ENCODE measurements at places on chromosomes 12 and 14.

DNA sequence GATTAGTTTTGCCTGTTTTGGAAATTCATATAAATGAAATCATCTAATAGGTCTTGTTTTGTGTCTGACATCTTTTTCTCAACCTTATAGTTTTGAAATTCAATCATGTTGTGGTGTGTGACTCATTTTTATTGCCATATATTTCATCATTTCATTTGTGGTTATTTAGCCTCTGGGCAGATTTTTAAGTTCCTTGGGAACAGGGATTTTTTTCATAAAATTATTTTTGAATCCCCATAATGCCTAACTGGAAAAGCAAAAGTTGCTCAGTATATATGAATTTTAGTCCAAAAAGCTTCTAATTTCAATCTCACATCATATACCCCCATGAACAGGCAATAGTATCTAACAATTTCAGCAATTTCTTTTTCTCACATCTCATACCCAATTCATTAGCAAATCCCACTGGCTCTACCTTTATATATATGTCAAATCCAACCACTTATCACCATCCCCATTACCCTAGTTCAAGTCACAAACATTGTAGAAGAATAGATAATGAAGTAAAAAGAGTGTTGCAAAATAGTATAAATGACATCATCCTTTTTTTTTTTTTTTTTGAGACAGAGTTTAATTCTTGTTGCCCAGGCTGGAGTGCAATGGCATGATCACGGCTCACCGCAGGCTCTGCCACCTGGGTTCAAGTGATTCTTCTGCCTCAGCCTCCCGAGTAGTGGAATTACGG lies 2.6 kb upstream of the OR6J1 start:
- peak; percentile 58 for DNase-seq

- DNase-seq: no peak
Observed at GRCh38 chr14:55417955-55418354, 6.3 kb upstream of the ATG14 start.

DNA sequence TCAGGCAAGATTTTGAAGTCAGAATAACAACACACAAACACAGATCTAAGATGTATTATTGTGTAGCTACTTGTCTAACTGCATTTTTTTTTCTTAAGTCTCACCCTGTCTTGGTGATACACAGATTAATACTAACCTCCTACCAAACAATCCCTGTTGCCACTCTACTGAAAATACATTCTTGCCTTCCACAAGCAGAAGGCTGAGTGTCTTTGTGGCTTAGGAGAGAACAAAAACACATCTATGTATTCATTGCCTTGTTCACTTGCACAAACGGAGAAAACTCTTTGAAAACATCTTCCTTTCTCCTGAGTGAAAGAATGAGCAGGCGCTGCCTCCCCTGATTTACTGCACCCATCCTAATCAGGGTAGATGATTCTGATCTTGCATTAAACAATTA lies 642.2 kb downstream of the DIO2 start:
- no peak for DNase-seq

- DNase-seq: no peak
Observed at GRCh38 chr14:75835156-75835725, 146.6 kb downstream of the TGFB3 start.

DNA sequence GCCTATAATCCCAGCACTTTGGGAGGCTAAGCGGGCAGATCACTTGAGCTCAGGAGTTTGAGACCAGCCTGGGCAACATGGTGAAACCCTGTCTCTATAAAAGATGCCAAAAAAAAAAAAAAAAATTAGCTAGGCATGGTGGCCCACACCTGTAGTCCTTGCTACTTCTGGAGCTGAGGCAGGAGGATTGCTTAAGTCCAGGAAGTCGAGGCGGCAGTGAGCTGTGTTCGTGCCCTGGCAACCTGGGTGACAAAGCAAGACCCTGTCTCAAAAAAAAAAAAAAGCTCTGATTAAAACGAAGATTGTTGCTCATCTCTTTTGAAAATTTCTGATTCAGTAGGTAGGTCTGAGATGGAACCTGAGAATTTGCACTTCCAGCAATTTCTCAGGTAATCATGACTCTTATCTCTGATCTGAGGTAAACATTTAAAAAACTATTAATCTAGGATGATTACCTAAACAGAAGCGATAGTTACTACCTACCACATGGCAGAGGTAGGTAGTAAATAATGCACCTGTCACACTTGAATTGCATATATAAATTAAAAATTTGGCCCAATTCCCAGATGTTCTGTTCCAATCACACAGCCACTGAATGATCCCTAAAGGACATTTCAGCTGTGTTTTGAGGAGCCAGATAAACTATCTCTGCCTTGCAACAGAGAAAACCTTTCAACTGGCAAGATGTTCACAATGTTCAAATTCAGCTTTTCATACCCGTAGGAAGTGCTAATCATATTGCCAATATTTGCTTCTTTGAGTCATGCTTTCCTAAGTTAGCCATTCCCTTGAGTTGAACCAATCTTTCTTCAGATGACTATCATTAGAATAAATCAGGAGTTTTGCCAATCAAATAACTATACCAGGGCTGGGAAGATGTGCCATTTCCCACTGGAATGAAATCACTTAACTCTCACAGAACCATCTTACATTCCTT lies 4.2 kb upstream of the TEP1 start:
- DNase-seq: no peak

DNA sequence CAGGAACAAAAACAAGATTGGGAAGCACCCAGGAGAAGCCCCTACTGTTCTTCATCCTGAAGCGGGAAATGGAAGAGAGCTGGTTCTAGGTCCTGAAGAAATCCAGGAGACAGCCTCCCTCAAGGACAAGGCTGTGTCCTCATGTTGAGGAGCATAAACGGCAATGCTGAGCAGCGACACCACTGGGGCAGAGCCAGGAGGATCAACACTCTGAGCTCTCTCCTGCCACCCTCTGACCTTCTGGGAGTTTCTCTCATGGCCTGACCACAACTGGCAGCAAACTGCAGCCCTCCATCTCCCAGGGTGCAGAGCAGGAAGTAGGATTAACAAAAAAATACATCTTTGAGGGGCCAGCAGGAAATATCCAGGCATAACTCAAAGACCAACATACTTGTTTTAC lies 1292.2 kb upstream of the TMEM132C start:
- DNase-seq: no peak

DNA sequence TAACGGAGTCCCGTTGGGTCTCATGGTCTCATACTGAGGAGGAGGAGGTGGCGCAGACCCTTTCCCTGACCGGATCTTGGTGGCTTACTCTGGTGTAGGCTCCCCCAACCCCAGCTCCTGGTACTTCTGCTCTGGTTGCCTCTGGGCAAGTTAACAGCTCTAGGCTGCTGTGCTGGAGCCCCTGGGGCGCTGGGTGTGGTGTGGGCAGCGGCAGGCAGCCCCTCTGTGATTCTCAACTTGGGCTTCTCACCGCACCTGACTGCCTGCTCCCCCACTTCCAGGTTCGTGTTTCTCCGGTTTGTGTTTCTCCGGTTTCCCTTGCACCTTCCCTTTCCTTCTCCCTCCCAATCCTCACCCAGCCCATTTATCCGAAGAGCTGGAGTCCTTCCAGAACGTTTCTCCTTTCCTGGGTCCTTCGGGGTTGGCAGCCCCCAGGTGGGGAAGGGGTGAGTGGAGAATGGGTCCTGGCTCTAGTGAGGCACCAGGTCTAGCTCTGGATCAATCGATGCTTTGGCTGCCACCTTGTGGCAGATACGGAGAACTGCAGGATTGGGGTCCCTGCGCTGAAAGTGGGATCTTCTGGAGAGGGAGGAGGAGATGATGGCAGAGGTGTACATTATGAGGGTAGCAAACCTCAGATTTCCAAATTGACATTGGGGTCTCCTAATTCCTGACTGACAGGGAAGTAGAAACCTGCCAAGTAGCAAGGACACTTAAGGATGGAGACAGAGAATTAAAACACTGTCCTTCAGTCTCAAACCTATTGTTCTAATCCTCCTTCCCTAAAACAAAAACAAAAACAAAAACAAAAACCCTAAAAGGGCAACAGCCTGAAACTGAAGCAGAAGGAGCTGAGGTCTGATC lies 8.3 kb downstream of the CISTR start:
- DNase-seq: peak; percentile 37

DNA sequence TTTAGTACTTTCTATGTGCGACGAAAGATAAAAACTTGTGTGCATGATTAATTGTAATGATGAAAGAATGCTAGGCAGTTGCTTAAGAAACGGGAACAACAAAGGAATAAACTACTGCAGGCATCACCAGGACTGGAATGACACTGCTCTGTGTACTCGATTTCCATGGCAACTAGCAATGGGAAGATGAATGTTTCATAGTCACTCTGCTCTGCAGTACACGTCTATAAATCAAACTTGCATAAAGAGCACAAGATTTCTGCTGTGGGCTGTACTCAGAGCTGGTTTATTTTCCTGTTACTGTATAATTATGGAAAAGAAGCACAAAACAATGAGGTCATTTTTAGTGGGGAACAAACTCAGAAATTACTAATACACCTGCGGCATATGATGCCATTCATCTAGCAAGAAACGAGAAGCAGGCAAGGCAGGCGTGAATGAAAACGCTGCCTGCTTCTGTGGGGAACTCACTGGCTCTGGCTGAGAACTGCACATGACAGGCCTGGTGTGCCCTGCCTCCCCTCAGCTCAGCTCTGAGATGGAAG lies 41.8 kb downstream of the EFCAB11 start:
- DNase-seq: peak; percentile 82

DNA sequence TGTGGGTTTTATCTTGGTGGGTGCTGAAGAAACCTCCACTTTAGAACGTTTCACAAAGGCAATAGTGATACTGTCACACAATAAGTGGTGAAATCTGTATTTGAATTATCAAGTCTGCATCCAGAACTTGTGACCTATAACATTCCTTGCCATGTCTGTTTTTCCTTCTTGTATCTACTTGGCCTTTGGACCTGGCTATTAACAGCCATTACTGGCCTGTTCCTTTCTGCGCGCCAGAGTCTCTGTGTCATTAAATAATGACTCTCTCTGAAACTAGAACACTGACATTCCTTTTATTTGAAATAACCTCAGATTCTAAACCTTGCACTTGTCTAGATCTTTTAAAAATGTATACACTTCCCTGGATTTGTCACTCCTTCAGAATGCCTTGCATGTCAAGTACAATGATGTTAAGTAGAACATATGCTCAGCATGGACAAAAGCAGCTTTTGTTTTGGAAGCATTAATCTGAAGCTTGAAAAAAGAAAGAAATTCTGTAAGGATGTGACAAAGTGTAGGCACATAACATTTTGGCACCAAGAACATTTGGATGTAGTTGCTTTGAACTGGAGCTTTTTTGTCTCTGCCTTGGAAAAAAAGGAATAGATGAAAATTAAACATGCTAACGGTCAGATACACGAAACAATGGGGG lies 95.5 kb upstream of the RPL10L start:
- DNase-seq: no peak

- no peak for DNase-seq
Observed at GRCh38 chr12:12503384-12504078, 59.1 kb downstream of the DUSP16 start.

- peak; percentile 67 for DNase-seq
Observed at GRCh38 chr14:64444984-64445845, 20.1 kb upstream of the AKAP5 start.

- no peak for DNase-seq
Observed at GRCh38 chr12:65997056-65997455, 133.5 kb downstream of the LLPH start.

DNA sequence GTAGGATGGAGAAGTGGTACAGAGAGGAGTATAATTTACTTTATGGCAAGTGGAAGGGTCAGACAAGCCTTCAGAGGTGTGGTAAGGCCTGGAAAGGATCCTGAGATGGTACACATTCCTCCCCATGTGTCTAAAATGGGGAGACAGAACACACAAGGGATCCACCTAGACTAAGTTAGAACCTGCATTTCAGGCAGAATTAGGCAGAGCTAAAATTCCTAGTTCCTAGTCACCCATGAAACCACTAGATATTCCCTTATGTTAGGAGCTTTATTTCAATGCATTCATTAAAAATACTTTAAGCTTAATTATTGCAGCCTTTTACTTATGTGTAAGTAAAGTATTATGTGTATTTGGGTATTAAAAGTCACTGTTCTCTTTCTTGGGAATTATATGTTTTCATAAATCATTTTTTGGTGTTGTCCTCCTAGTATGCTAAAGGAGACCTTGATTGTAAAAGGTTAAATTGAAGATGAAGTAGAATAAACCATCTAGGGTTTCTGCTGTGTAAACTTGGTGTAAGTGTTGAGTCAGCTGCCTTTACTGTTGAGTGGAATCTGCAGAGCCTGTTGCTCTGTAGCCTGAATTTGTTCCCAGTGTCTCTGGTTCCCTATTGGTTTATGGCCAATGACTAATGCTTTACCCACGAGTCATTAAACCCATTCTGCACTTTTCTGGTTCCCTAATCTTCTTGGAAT lies 423.2 kb downstream of the ATP23 start:
- no peak for DNase-seq

GRCh38 chr14:76767681-76768656 lies 6.7 kb downstream of the VASH1 start:
- peak; percentile 99 for DNase-seq

DNA sequence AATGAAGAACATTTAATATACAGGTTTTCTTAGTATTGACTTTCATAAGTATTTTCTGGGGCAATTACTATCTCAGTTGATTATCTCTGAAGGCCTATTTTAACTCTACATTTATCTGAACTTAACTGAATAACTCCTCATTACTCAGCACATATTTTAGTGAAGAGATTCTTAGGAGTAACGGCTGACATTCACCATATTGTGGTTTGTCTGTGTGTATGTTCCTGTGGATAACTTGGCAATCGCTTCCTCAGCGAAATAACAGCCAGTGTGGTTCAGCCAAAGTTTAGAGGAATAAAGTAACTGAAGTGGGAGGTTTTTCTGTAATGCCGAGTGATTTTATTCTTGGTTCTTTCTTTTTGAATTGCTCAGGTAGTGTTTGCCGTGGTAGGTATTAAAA lies 168.0 kb downstream of the RAD51B start:
- no peak for DNase-seq

DNA sequence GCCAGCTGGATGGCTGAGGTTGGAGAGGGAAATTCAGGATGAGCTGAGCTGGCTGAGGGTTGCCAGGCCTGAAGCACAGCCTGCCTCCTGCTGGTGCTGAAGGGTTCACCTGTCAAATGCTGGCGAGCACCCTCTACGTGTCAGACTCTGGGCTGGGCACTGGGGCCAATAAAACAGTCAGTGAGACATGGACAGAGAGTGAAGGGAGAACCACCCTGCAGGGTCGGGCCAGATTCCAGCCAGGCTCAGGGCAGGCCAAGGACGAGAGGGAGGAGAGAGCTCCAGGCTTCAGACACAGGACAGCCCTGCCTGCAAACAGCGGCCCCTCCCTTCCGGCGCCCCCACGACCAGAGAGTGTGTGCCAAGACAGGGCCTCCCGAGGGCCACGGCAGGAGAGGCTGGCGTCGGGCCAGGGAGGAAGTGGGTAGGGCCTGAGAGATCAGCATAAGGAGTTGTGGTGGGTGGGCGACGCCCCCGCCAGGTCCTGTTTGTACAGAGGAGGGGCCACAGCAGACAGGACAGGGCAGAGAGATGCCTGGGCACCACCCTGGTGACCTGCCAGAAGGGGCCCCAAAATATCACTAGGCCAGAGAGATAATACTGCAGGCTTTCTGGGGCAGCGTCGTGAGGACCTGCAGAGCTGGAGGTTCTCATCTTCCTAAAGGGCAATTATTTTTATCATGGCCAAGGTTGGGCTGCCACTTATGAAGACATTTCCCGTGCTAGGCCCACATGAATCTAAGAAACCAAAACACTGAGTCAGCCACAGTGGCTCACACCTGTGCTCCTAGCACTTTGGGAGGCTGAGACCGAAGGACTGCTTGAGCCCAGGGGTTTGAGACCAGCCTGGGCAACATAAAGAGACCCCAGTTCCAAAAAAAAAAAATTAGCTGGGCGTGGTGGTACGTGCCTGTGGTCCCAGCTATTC lies 73.1 kb upstream of the GPR68 start:
- peak; percentile 74 for DNase-seq
